ENCODE measurements at places on chromosomes 5 and 9. TPM values are rescaled to one million over a fixed set of nuclear protein-coding genes. Genes with fewer than 3 reads are reported as not detected.

- no peak for DNase-seq
- peaks cover 14% of the 10 kb centered on the region for H3K27me3 ChIP-seq
- H3K36me3 ChIP-seq, result no peaks in the 10 kb centered on the region
- H3K27ac ChIP-seq, result no peak overlapping the region
- no peak overlapping the region for H3K4me3 ChIP-seq
- no peaks in the 10 kb centered on the region for H3K4me1 ChIP-seq
These were observed 83.7 kb upstream of the SLIT3 start for GRCh38 chr5:169384661-169385060.

DNA sequence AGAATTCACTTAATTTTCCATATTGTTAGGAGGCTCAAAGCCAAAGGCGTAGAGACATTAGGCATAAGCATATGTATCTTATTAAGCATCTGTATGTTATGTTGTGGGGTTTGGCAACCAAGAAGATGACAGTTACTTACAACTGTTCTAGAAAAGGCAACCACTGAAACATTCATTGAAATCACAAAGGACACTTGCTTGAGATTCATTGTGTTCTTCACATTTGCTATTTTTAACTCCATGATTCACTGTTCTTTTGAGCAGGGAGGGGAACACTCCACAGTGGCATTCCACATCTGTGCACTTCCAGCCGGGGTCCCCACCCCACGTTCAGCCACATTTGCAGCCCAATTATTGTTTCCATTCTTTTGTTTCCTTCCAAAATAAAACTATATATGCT is 107.1 kb downstream of the PALM2AKAP2 start:
- H3K27me3 ChIP-seq, result no peaks in the 10 kb centered on the region
- DNase-seq, result no peak
- H3K27ac ChIP-seq, result peak overlapping the region; percentile 89
- no peak overlapping the region for H3K4me3 ChIP-seq

DNA sequence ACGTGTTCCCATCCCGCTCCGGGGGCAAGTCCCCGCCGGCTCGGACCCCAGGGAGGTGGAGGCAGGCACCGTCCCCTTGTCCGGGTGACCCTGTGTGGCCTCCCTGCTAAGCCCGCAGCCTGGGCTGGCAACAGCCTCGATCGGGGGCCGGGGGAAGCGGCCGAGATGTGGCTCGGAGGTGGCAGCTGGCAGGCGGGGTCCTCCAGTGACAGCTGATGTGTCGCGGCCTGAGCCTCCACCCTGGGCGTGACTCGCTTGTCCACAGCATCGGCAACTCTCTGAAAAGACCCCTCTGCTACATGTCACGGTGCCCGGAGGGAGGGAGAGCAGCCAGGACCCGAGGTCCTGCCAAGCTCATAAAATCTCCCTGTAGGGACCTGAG is 124.8 kb upstream of the IRX4 start:
- no peak overlapping the region for H3K4me3 ChIP-seq
- no peak for DNase-seq
- H3K36me3 ChIP-seq, result no peaks in the 10 kb centered on the region
- peaks cover 69% of the 10 kb centered on the region for H3K27me3 ChIP-seq
- H3K27ac ChIP-seq, result no peak overlapping the region

GRCh38 chr5:143101725-143102386 is 301.6 kb downstream of the NR3C1 start:
- no peaks in the 10 kb centered on the region for H3K27me3 ChIP-seq
- H3K4me3 ChIP-seq, result peak overlapping the region; percentile 54
- H3K27ac ChIP-seq, result peak overlapping the region; percentile 78

DNA sequence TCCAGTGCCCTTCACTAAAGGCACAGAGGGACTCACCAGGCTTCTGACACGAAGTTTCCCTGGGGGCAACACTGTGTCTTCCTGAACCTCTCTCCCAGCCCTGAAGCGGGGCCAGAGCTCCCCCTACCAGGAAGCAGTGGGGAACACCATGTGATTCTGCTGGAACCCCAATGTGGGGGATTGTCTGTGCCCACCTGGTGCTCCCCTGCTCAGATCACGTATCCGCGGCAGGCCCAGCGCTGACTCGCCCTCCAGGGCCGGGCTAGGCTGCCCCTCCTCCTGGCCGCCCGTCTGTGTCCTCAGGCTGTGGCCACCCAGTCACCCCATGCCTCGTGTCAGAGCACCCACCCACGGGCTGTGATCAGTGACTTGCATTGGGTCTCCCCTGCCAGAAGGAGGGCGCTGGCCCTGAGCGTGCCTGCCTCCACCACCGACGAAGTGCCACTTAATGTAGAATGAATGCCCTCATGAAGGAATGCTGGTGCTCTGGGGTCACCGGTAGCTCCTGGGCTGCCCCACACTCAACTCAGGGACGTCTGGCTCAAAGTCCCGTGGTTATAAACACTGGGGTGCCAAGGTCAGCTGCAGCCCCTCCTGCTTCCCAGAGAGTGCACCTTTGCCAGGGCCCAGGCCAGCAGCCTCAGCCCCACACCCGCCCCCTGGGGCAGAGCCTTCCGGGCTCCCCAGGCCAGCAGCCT is 22.1 kb downstream of the SARDH start:
- DNase-seq, result no peak
- peaks cover 2% of the 10 kb centered on the region for H3K36me3 ChIP-seq
- H3K4me3 ChIP-seq, result no peak overlapping the region
- peak overlapping the region; percentile 41 for H3K27ac ChIP-seq
- H3K27me3 ChIP-seq, result peaks cover 22% of the 10 kb centered on the region

- no peak for DNase-seq
- H3K4me3 ChIP-seq, result no peak overlapping the region
- no peaks in the 10 kb centered on the region for H3K36me3 ChIP-seq
- H3K27me3 ChIP-seq, result no peaks in the 10 kb centered on the region
These were observed 173.2 kb downstream of the GABRB2 start for GRCh38 chr5:161373345-161373707.

DNA sequence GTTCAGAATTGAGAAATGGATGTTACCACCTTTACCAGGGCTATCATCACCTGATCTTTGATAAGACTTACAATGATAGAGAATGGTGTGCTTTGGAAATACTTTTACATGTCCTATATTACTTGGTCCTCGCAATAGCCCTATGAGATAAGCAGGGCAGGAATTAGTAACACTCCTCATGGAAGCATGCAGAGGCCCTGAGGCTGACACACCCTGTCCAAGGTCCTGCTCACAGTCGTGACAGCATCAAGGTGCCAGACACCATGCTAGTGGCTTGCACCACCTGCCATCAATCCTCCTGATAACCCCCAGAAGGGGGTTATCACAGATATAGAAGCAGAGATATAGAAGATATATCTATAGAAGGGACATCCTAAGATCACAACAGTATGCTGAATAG is 216.8 kb upstream of the TBC1D2 start:
- peaks cover 3% of the 10 kb centered on the region for H3K4me1 ChIP-seq
- no peak overlapping the region for H3K27ac ChIP-seq
- peaks cover 24% of the 10 kb centered on the region for H3K27me3 ChIP-seq
- no peak for DNase-seq
- no peaks in the 10 kb centered on the region for H3K36me3 ChIP-seq

GRCh38 chr5:133533541-133533940 is 78.8 kb downstream of the FSTL4 start:
- H3K27ac ChIP-seq, result no peak overlapping the region
- no peaks in the 10 kb centered on the region for H3K36me3 ChIP-seq
- no peak overlapping the region for H3K4me3 ChIP-seq

GRCh38 chr5:547086-547924 is 23.1 kb upstream of the SLC9A3 start:
- peaks cover 11% of the 10 kb centered on the region for H3K27me3 ChIP-seq
- peaks cover 7% of the 10 kb centered on the region for H3K4me1 ChIP-seq
- peak; percentile 9 for DNase-seq
- no peak overlapping the region for H3K27ac ChIP-seq
- H3K36me3 ChIP-seq, result peaks cover 3% of the 10 kb centered on the region
- no peak overlapping the region for H3K4me3 ChIP-seq

DNA sequence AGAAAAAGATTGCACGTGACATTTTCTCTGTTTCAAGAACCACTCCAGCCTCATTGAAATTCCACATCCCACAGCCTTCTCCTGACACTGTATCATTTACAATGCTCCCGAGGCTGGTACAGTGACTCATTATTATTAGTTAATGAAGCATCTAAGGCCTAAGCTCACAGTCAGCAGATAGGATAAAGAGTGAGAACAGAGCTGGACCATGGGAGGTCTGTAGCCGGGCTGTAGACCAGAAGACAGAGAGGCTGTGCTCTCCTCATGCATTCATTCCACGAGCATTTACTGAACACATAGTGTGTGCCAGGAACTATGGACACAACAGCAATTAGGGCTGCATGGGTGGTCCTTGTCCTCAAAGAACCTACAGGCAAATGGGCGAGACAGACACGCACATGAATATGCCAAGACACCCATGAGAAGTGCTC is 47.3 kb upstream of the GALNT10 start:
- H3K4me1 ChIP-seq, result no peaks in the 10 kb centered on the region
- no peak for DNase-seq
- H3K27ac ChIP-seq, result no peak overlapping the region
- no peak overlapping the region for H3K4me3 ChIP-seq

DNA sequence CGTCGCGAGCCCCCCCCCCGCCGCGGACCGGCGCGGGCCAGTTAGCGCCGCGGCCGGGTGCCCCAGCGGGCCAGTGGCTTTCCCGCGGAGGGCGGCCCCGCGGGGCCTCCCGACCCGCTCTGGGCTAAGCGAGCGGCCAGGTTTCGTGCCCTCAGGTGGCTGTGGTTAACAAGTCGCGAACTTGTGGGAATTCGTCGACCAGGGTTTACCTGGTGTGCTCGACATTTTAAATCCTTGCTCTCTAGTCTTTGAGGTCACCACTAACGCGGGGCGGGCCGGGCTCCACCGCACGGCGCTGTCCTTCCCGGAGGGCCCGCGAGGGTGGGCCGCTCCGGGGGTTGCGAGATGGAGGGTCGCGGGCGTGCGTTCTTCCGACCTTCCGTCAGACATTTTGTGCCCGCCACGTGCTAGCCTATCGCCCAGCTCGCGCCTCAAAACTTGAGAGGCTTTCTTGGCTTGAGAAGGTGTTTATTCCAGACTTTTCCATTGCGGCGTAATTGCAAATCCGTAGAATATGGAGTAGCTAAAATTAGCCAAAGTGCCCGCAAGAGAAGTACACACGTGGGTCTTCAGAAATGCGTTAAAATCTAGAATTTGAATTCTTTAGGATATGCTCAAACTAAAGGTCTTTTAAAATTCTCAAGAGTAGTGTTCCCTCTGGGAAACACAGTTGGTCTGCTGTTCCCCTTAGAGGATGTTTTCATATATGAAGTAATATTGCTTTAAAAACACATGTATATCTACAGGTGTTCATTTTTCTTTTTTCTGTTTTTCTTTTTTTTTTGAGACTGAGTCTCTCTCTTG is 2.1 kb downstream of the ANP32B start:
- peak overlapping the region; percentile 86 for H3K4me3 ChIP-seq
- H3K27me3 ChIP-seq, result no peaks in the 10 kb centered on the region
- peaks cover 49% of the 10 kb centered on the region for H3K4me1 ChIP-seq
- H3K36me3 ChIP-seq, result no peaks in the 10 kb centered on the region
- no peak for DNase-seq
- peak overlapping the region; percentile 95 for H3K27ac ChIP-seq

GRCh38 chr9:101536351-101536750 is 2.7 kb downstream of the RNF20 start:
- H3K36me3 ChIP-seq, result peaks cover 12% of the 10 kb centered on the region
- H3K27ac ChIP-seq, result no peak overlapping the region
- no peak overlapping the region for H3K4me3 ChIP-seq
- peaks cover 17% of the 10 kb centered on the region for H3K4me1 ChIP-seq

DNA sequence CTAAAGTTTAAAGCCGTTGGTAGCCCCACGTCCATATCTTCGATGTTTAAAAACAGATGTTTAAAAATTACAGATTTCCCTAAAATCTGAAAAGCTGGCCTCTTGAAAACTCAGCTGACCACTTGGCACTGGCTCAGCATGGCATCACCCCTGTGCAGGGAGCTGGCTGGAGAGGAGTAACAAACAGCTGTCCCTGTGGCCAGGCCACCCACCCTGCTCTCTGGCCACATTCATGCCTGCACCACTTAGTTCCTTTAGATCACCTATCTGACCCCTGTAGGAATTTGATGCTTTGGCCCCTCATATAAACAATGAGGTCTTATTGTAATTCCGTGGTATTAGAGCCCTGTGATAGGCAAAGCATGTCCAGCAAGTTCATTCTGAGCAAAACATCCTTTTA is 107.5 kb downstream of the FRMD3 start:
- no peaks in the 10 kb centered on the region for H3K27me3 ChIP-seq
- H3K4me3 ChIP-seq, result no peak overlapping the region
- no peaks in the 10 kb centered on the region for H3K36me3 ChIP-seq

DNA sequence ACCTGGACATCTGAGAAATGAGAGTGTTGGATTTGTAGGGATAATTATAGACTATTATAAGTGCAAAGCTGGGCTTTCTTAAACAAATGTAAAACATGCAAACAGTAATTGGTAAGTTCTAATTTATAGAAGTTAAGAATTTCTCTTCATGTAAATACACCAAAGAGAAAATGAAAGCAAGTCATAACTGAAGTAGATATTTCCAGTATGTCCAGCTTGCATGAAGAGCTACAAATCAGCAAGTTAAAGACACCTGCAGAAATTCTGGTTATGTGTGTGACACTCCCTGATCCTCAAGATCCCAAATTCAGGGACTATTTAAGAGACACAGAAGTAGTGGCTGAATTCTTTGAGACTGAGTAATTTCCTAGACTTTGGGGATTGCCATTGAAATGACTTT is 308.9 kb downstream of the TLE4 start:
- no peak overlapping the region for H3K4me3 ChIP-seq
- H3K4me1 ChIP-seq, result peaks cover 47% of the 10 kb centered on the region
- DNase-seq, result no peak
- no peak overlapping the region for H3K27ac ChIP-seq
- no peaks in the 10 kb centered on the region for H3K27me3 ChIP-seq
- H3K36me3 ChIP-seq, result peaks cover 2% of the 10 kb centered on the region

GRCh38 chr9:24881361-24881760 is 335.7 kb upstream of the IZUMO3 start:
- H3K4me3 ChIP-seq, result no peak overlapping the region
- no peak for DNase-seq
- no peak overlapping the region for H3K27ac ChIP-seq
- H3K4me1 ChIP-seq, result no peaks in the 10 kb centered on the region
- no peaks in the 10 kb centered on the region for H3K27me3 ChIP-seq

GRCh38 chr9:34328500-34328986 is 525 bp downstream of the KIF24 start:
- H3K27ac ChIP-seq, result peak overlapping the region; percentile 99
- no peaks in the 10 kb centered on the region for H3K36me3 ChIP-seq
- no peak for DNase-seq
- H3K4me3 ChIP-seq, result peak overlapping the region; percentile 96
- peaks cover 38% of the 10 kb centered on the region for H3K4me1 ChIP-seq

GRCh38 chr9:20532584-20532983 is 89.7 kb downstream of the MLLT3 start:
- H3K27me3 ChIP-seq, result no peaks in the 10 kb centered on the region
- no peak overlapping the region for H3K4me3 ChIP-seq
- H3K36me3 ChIP-seq, result no peaks in the 10 kb centered on the region

- peaks cover 5% of the 10 kb centered on the region for H3K4me1 ChIP-seq
- no peak for DNase-seq
- H3K27ac ChIP-seq, result no peak overlapping the region
These were observed 32.0 kb downstream of the FGF18 start for GRCh38 chr5:171451421-171451820.

Gene F2RL2
- total RNA-seq, result not detected

Gene PRR7
- total RNA-seq, result 32.0 TPM

Gene PTGES
- total RNA-seq, result 0.15 TPM

Gene SPINK6
- not detected for total RNA-seq

Gene SLIT3
- not detected for total RNA-seq

Gene TAF11L5
- not detected for total RNA-seq
